Activated T-cell treated with anti-CD3 and anti-CD28 coated beads, Interleukin-2, amount 50 U/mL, for 4 hours (primary cell): ENCODE measurements at places on chromosomes 3 and 15. TPM values are rescaled to one million over a fixed set of nuclear protein-coding genes. Genes with fewer than 3 reads are reported as not detected.

CLDN18 gene
- 0.18 TPM for total RNA-seq

EPHB1 gene
- 0.71 TPM for total RNA-seq

SLC6A11 gene
- total RNA-seq = not detected

SPINK8 gene
- total RNA-seq = not detected

CHRM5 gene
- not detected for total RNA-seq

MBD4 gene
- 45.3 TPM for total RNA-seq

RNU5B-1 gene
- total RNA-seq = not detected

SLC12A1 gene
- not detected for total RNA-seq

FBN1 gene
- total RNA-seq = 0.24 TPM

TMCO5A gene
- not detected for total RNA-seq

SMCO1 gene
- not detected for total RNA-seq

CTXN2 gene
- not detected for total RNA-seq

ZNF80 gene
- total RNA-seq = not detected

CDHR4 gene
- not detected for total RNA-seq

ANKUB1 gene
- total RNA-seq = not detected

SNTN gene
- not detected for total RNA-seq

SCN11A gene
- total RNA-seq = not detected

TGM5 gene
- total RNA-seq = not detected

PLOD2 gene
- total RNA-seq = 0.21 TPM

NPAP1 gene
- total RNA-seq = not detected

CDCP1 gene
- total RNA-seq = 0.63 TPM

CEP97 gene
- total RNA-seq = 14.1 TPM

FANCD2OS gene
- not detected for total RNA-seq

POLQ gene
- 2.9 TPM for total RNA-seq

P2RY13 gene
- not detected for total RNA-seq

CACNA2D2 gene
- 0.58 TPM for total RNA-seq

CLDN16 gene
- total RNA-seq = not detected
